ENCODE measurements at places on chromosomes 2 and 18. TPM values are rescaled to one million over a fixed set of nuclear protein-coding genes. Genes with fewer than 3 reads are reported as not detected.

The TMEM198 gene
- total RNA-seq: 1.1 TPM

DNA sequence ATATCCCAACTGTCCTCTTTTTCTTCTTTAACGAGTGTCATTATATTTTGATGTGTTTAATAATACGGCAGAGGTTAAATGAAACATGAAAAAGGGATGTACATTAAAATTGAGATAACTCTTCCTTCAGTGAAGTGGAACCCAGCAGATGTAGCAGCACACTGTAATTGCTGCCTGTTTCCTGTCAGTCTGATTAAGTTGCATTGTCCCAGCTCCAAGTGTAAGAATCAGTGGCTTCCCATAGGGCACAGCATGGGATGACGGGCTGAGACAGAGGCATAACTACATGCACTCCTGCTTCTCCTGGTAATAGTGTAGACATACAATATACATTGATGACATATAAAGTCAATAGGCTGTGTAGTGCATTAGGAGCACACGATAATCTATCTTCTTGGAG lies 175.8 kb upstream of the TCF4 start:
- no peak for DNase-seq

DNA sequence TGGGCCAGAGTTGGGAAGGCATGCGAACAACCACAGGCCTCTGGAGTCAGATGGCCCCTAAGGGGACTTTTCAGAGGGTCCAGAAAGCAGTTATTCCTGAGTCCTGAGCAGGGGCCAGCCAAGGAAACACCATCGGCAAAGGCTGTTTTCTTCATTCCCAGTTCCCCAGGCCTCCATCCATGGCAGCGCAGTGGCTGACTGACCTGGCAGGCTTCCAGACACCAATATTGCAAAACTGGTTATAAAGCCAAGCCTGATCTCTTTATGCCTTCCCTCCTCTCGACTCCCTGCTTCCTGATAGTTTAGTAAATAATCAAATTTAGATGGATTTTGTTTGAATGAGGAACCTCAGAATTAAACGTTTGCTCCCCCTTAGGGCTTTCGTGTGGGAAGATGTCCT lies 133.4 kb upstream of the ITGA6 start:
- DNase-seq: peak; percentile 71

- DNase-seq: no peak
Observed at GRCh38 chr18:3468833-3469232, 18.9 kb downstream of the TGIF1 start.

The C18orf54 gene
- total RNA-seq: 1.8 TPM

The SCN2A gene
- 5.0 TPM for total RNA-seq
